ENCODE measurements at places on chromosomes 12 and 14.

GRCh38 chr12:94872971-94873733 is 130.3 kb downstream of the NDUFA12 start:
- H3K4me1 ChIP-seq, result peaks cover 4% of the 10 kb centered on the region
- peak overlapping the region; percentile 67 for H3K4me3 ChIP-seq
- no peak for DNase-seq
- no peak overlapping the region for H3K27ac ChIP-seq

DNA sequence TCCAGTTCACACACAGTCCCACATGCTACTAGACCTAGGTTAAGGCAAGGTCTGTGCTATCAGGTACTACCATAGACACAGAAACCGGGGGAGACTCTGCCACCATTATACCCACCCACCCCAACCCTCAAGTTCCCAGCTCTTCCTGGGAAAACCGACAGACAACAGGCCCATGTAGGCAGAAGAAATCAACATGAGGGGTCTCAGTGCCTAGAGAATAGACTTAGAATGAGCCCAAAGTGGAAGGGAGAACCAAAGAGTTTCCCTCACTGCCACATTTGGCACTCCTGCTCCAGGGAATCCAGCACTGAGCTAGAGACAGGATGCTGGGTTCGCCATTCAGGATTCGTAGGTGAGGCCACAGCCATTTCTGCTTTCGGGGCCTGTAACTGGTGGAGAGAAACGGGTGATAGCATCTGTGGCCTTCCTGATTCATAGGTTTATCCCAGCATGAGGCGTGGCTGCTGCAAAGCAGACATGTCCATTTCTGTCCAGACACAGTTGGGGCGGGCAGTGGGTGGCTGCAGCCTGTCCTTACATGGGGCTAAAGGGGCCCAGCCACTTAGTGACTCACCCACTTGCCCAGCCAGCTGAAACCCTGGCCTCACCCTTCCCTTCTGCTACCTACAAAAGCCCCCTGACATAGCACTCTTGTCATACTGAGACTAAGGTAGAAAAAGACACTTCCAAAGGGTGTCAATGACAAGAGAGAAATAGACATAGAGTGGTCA is 69.4 kb downstream of the IRF2BPL start:
- DNase-seq, result peak; percentile 64
- peak overlapping the region; percentile 94 for H3K27ac ChIP-seq
- H3K4me1 ChIP-seq, result peaks cover 14% of the 10 kb centered on the region
- no peaks in the 10 kb centered on the region for H3K36me3 ChIP-seq
- H3K4me3 ChIP-seq, result no peak overlapping the region

DNA sequence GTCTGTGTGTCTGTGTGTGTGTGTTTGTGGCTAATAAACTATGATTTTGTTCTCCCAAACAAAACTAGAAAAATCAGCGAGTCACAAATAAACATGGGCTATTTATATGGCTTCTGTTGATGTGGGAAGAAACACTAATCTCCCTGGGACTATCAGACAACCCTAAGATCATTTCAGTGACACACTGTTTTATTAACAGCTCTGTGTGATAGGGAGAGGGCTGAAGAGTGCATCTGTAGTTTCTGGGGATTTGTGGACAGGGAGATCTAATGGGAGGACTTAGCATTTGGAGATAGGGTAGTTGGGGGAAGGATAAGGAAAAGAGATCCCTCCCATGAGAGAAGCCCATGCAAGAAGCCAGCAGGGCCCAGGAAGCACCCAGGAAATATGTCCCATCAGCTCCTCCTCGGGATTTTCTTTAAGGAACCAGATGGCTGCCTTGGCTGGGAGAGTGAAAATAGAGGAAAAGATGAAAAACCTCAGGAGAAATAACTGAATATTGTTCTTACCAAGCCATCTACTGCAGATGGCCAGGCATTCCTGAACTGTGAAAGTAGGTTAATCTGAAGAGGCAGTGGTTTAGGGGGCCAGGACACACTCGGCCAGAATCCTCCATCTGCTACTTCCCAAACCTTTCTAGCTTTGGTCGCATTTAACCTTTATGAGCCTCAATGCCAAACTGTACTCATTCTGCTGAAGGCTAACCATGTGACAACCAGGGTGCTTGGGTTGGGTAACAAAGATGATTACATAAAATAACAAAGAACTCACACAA is 253.4 kb downstream of the BTG1 start:
- H3K27ac ChIP-seq, result no peak overlapping the region
- no peaks in the 10 kb centered on the region for H3K4me1 ChIP-seq
- H3K4me3 ChIP-seq, result no peak overlapping the region
- no peak for DNase-seq
- H3K36me3 ChIP-seq, result no peaks in the 10 kb centered on the region

GRCh38 chr12:106894774-106895173 is 60.9 kb upstream of the TMEM263 start:
- no peaks in the 10 kb centered on the region for H3K36me3 ChIP-seq
- no peaks in the 10 kb centered on the region for H3K27me3 ChIP-seq
- no peaks in the 10 kb centered on the region for H3K4me1 ChIP-seq
- H3K27ac ChIP-seq, result no peak overlapping the region

DNA sequence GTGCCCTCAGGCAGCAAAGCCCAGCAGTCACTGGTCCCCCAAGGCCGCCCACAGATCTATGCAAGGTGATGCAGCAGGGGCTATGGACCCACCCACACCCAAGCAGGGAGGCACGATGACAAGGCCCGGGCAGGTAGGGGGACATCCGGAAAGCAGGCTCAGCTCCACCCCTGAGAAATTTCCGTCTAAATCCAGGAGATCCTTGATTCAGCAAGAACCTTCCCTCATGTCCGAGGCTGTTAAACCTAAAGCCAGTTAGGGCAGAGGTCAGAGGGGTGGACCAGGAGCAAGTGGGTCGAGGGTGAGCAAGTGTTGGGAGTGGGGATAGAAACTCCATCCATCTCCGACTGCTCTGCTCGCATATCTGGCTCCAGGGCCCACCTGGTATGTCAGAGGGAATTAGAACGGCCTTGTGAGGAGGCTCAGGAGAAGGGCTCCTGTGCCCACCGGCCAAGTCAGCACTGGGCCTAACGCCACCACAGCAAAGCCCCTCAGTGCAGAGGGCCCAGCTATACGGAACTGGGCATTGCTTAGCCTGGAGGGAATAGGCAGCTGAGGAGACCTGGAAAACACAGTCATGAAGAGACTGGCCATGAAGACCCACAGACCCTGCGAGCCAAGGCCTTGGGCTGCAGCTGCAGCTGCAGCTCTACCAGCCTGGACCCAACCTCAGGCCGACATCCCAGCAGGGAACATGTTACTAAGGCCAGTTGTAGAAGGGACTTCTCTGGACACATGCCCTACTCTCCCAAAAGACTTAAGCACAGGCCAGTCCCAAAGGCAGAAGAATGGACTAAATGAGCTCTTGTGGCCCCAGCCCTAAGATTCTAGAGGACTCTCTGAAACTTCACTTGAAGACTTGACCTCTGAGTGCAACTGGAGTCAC is 34.3 kb downstream of the DAD1 start:
- DNase-seq, result no peak
- no peaks in the 10 kb centered on the region for H3K4me1 ChIP-seq
- no peaks in the 10 kb centered on the region for H3K27me3 ChIP-seq
- no peak overlapping the region for H3K27ac ChIP-seq
- H3K4me3 ChIP-seq, result no peak overlapping the region

DNA sequence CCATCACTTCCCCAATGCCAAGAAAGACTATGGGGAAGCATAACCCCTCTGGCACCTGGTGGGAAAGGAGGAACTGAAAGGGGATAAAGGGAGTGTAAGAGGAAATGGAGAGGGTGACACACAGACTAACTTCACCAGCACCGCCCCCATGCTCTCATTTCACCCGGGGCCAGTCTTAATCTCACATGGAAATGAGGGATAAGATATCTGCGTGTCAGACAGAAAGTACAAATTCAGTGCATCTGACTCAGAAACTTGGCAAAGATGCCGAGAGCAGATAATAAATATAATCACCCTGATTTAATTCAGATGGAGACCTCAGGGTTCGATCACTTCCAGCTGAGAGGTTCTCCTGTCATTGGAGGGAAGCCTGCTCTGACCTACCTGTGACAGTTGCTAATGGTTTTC is 191.6 kb downstream of the DUSP6 start:
- H3K4me1 ChIP-seq, result no peaks in the 10 kb centered on the region
- H3K27ac ChIP-seq, result peak overlapping the region; percentile 20
- H3K4me3 ChIP-seq, result no peak overlapping the region
- H3K27me3 ChIP-seq, result no peaks in the 10 kb centered on the region
- DNase-seq, result no peak

GRCh38 chr12:27814851-27815591 is 35.0 kb upstream of the MANSC4 start:
- DNase-seq, result no peak
- no peaks in the 10 kb centered on the region for H3K36me3 ChIP-seq
- no peak overlapping the region for H3K4me3 ChIP-seq
- peak overlapping the region; percentile 45 for H3K27ac ChIP-seq
- H3K4me1 ChIP-seq, result peaks cover 4% of the 10 kb centered on the region

GRCh38 chr12:76804435-76804976 is 40.6 kb downstream of the ZDHHC17 start:
- H3K27me3 ChIP-seq, result no peaks in the 10 kb centered on the region
- DNase-seq, result no peak
- peaks cover 24% of the 10 kb centered on the region for H3K36me3 ChIP-seq
- no peaks in the 10 kb centered on the region for H3K4me1 ChIP-seq

All from ascending aorta (tissue), 2 donors.